GM04504 (cell line): ENCODE measurements at places on chromosomes 2 and 18.
A peak's percentile ranks its signal among the peaks of the same experiment; 100 is the strongest.

DNA sequence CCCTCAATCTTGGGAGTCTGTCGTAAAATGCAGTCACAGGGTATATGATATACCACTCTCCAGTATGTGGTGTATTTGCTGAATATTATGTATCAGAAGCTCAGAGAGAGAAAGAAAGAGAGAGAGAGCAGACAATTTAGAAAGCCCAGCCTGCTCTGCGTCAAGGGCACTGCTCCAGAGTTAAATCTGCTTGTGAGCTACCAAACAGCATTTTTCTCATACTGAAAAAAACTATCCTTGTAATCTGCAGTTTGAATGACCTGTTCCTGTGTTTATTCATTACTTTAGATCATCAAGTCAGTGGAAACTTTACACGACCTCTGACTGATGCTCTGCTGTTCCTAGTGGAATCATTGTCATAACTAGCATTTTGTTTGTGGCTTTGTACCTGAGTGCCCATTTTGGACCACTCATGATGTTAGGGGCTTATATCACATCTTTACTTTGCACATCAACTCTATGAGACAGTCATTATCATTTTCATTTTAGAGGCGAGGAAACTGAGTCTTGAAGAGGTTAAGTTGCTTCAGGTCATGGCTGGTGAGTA lies 89.2 kb upstream of the PELI1 start:
- no peak for DNase-seq

- DNase-seq, result no peak
Observed at GRCh38 chr18:70956554-70956953, 667.7 kb downstream of the SOCS6 start.

DNA sequence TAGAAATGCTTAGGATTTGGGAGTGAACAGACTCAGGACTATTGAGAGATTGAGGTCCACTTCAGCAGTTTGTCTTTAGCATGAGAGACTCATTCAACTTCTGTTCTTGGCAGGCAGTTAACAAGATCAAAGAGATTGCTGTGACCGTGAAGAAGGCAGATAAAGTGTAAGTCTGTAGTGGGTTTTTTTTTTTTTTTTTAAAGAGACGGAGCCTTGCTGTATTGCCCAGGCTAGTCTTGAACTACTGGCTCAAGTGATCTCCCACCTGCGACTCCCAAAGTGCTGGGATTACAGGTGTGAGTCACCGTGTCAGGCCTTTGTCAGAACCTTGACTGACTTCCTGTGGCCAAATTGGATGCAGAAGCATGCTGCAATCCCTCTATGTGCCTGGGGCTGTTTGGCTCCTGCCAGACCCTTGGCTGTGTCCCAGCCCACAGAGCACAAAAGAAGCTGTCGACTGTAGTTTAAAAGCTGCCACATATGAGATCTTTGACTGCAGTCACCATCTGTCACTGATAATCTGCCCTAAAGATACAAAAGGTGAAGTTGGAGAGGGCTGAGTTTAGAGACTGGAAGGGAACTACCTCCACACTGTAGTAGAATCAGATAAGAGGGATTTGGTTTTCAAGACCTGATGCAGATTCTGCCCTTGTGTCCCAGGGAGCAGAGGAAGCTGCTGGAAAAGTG lies 9.9 kb downstream of the CCT7 start:
- peak; percentile 77 for DNase-seq

DNA sequence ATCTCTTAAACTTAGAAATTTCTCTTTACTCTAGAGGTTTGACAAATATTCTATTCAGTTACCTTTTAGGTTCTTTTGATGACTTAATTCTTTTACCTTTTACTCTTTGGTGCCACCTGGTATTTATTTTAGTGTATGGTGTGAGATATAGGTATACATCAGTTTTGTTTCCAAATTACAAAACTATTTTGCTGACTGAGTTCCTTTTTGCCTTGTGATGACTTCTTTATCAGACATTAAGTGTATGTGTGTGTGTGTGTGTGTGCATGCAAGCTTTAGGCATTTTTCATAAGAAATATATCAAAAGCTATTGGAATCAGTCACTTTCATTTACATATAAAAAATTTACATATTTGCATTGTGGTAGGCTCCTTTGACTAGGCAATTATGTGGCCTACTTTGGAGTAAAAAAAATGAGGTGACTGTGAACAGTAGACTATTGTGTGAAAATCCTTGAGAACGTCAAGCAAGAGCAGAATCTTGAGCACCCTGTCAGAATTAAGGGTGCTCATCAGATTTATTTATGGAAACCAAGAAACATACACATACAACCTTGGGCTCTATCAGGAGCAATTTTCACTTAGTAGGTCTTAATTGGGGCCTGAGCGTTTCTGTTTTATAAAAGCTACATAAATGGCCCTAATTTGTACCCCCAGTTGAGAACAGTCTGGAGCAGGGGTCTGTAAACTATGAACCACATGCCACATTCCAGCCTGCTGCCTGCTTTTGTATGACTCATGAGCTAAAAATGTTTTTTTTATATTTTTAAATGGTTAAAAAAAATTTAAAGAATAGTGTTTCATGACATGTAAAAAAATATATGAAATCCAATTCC lies 415.9 kb downstream of the SLC4A3 start:
- DNase-seq, result no peak

DNA sequence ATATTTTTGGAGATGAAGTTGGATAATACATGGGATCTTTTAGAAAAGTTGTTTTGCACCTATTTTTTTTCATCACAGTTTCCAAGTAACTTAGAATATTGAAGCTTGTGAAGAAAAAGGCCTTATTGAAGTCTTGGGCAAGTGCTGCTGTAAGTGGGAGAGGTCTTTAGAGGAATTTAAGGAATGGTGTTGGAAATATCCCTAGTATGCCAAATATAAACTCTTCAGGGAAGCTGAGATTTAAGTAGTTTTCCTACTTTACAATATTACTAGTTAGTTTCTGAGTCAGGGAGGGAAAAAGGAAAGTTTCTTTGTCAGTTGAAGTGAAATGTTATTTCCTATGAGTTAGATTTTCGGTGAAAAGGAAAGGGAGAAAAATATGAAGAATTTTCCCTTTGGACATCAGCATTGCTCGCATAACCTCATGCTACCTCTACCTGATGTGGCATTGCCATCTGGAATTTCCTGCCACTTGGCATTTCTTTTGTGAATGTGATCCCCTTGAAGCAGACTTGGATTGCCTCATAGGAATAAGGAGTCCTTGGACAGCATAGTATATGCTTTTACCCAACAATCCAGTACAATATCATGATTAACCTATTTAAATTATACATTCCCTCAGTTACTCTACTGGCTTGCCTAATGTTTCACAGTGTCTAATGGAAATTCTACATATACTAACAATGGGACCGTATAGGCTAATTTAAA lies 12.1 kb downstream of the PLEKHH2 start:
- no peak for DNase-seq

- peak; percentile 15 for DNase-seq
Observed at GRCh38 chr2:75186821-75187220, 12.5 kb downstream of the TACR1 start.

GRCh38 chr2:6846967-6847681 lies 18.6 kb downstream of the CMPK2 start:
- no peak for DNase-seq

- DNase-seq, result no peak
Observed at GRCh38 chr2:213098612-213099011, 52.8 kb downstream of the IKZF2 start.

- DNase-seq, result no peak
Observed at GRCh38 chr2:234528410-234529148, 31.7 kb upstream of the ARL4C start.

DNA sequence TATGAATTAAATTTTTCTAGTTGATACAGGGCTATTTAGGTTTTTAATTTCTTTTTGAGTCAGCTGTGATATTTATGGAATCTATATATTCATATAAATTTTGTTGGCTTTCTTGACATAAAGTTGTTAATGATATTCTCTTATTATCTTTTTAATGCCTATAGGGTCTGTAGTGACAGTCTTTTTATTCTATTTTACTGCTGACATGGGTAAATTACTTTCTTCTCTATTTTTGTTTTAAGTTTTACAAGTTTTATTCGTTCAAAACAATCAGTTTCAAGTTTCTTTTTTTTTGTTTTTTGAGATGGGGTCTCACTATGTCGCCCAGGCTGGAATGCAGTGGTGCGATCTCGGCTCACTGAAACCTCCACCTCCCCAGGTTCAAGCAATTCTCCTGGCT lies 226.3 kb downstream of the ZRANB3 start:
- DNase-seq, result no peak

DNA sequence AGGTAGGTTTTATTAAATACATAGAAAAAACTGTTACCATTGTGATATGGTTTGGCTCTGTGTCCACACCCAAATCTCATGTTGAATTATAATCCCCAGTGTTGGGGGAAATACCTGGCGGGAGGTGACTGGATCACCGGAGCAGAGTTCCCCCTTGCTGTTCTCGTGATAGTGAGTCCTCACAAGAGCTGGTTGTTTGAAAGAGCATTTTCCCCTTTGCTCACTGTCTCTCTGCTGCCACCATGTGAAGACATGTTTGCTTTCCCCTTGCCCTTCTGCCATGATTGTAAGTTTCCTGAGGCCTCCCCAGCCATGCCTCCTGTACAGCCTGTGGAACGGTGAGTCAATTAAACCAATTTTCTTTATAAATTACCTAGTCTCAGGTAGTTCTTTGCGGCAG lies 352.7 kb upstream of the SLC39A10 start:
- DNase-seq, result no peak

- no peak for DNase-seq
Observed at GRCh38 chr2:207296265-207296948, 130.7 kb upstream of the KLF7 start.
